ENCODE measurements at places on chromosomes 2 and 18.

DNA sequence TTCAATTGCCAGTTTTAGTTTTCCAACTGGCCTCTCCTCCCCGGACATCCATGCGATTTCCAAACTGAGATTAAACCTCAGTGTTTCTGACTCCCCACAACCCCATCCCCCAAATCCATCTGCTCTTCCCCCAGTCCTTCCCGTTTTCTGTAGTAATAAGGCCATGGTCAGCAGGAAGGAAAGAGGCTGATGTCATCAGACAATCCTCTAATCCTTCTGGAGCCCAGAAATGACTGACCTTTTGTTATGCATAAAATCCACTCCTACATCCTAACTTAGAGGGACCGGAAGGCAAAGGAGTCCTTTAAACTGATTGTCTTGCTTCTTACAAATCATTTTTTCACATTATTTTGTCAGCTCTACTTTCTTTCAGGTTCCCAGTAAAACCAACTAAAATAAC, 155.8 kb downstream of the INO80D start:
- no peak for DNase-seq

GRCh38 chr18:11105463-11105862, 43.9 kb downstream of the PIEZO2 start:
- DNase-seq: no peak

GRCh38 chr2:234674781-234675201, 177.9 kb upstream of the ARL4C start:
- no peak for DNase-seq

DNA sequence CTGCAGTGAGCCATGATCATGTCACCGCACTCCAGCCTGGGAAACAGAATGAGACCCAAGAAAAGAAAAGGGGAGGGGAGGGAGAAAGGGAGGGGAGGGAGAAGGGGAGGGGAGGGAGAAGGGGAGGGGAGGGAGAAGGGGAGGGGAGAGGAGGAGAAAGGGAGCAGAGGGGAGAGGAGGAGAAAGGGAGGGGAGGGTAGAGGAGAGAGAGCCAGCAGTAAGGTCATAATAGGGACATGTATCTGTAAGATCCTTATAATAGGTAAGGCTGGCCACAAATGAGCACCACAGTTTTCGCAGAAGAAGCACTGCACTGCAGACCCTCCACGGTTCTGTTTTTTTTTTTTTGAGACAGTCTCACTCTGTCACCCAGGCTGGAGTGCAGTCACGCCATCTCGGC, 62.6 kb downstream of the STPG4 start:
- DNase-seq: no peak

- DNase-seq: peak; percentile 92
Measured at GRCh38 chr2:30252723-30253701, 21.7 kb downstream of the LBH start.

GRCh38 chr2:17740203-17740602, 13.4 kb downstream of the SMC6 start:
- DNase-seq: no peak

GRCh38 chr2:233252227-233252626, 754 bp downstream of the ATG16L1 start:
- no peak for DNase-seq

GRCh38 chr2:19857806-19858205, 44.0 kb downstream of the TTC32 start:
- no peak for DNase-seq

DNA sequence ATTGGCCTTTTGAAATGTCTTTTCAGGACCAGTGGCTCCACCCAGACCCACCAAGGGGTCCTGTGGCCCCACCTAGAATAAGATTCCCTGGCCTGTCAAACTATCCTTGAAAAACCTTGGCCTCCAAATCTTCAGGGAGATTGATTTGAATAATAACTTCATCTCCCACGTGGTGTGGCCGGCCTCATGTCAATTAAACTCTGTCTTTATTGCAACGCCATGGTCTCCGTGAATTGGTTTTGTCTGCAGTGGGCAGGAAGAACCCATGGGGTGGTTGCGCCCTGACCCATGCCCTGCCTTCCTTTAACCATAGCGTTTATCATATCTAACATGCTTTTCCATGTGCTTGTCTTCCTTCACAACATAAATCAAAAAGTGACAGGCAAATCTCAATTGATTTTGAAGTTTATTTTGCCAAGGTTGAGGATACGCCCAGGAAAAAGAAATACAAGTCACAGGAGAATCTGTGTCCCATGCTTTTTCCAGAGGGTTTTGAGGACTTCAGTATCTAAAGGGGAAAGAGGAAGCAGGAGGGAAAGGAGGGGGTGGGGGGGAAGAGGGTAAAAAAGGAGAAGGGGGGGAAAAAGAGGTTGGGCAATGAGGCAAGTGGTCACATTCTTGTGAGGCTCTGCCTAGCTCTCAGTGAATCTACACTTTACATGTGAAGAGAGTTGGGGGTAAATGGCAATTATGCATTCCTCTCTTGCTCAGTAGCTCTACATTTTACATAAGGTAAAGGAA, 66.5 kb upstream of the CABLES1 start:
- no peak for DNase-seq

DNA sequence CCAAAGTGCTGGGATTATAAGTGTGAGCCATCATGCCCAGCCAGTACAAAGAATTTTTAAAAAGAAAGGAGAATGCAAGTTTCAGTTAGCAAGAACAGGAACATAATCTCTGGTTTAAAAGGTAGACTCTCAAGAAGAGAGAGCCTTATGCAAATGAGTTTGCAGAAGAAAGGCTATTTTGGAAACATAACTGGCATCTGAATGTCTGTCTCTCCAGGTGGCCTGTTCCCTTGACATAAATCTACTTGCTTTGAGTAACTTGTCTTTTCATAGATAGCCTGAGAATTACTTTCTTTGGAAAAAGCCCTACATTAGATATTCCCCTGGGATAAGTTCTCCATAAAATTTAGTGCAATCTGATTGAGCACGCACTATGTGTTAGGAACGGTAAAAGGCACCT, 109.6 kb downstream of the ICOS start:
- DNase-seq: no peak

GRCh38 chr18:9827793-9828505, 57.8 kb upstream of the TXNDC2 start:
- peak; percentile 71 for DNase-seq

DNA sequence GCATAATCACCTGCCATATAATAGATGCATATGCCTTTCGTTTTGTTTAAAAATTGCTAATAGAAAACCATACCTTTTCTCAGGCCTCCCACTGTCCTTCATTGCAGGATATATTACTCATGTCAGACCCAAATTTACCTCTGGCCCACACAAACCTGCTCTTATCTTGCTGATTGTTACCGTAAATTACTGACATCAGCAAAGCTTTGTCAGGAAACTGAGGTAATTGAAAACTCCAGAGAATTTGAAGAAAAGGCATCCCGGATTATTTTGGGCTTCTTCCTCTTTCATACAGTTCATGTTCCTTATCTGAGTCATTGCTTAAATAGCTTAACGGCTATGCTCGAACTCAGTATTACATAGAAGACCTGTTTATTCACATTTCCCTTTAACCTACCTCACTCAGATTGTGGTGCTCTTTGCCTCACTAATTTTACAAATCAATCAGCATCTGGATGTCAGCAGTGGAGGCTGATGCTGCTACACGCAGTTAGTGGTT, 145.7 kb downstream of the ZEB2 start:
- no peak for DNase-seq

- peak; percentile 34 for DNase-seq
Measured at GRCh38 chr2:65479524-65479923, 47.1 kb upstream of the SPRED2 start.

DNA sequence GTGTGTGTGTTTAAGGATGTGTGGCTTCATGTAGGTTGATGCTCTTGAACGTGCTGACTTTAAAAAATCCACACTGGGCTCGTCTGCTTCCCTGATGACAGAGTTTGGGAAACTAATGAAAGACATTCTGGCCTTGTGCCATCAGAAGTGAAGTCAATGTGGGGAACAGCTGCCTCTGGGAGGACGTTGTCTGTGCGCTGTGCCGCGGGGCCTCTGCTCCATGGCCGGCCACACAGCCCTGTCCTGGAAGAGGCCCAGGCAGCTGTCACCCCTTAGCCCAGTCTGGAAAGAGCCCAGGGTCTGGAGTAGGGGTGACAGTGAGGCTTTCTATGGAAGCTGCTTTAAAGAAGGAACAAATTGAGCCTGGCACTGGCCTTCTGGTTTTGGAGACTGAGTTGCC, 155.8 kb downstream of the SH3RF3 start:
- DNase-seq: peak; percentile 88

Measured in lung (tissue), 17 donors.